MM.1S (cell line): ENCODE measurements at places on chromosomes 5 and 9.

- DNase-seq: no peak
Observed at GRCh38 chr5:55601628-55602027, 66.9 kb upstream of the PLPP1 start.

GRCh38 chr5:53240661-53241060, 131.1 kb upstream of the MOCS2 start:
- no peak for DNase-seq

GRCh38 chr9:12722131-12722530, 28.9 kb downstream of the TYRP1 start:
- DNase-seq: no peak

GRCh38 chr9:107540164-107540561, 50.6 kb upstream of the KLF4 start:
- no peak for DNase-seq

GRCh38 chr9:16417749-16418148, 452.7 kb downstream of the BNC2 start:
- DNase-seq: no peak

DNA sequence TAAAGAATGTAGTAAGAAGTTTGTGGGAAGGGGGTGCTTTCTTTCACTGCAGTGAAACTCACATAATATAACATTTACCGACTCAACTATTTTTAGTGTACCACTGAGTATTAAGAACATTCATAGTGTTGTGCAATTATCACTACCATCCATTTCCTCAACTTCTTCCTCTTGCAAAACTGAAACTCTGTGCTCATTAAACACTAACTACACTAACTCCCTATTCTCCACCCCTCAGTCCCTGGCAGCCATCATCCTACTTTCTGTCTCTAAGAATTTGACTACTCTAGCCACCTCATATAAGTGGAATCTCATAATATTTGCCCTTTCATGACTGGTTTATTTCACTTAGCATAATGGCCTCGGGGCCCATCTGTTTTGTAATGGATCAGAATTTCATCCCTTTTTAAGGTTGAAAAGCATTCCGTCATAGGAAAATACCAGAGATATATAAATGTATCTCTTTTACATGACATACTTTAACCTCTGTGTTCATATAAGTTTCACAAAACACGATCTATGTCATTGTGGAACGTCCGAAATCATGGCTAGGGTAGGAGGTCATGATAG, 56.3 kb upstream of the DIRAS2 start:
- DNase-seq: no peak

DNA sequence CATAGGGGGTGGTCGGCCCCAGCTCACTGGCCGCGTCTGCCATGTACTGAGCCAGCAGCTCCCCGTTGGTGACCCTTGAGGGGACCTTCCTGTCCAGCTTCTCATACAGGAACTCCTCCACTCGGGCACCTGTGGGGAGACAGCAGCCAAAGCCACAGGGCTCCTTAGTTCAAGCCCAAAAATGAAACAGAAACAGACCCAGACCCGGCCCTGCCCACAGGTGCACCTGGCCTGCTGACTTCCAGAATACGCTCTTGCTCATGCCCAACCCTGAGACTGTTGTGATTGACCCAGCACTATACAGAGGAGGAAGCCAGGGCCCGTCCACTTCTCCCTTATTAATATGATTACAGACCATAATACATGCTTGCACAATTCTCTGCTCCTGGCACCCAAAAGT, 7.0 kb downstream of the SH3GLB2 start:
- peak; percentile 96 for DNase-seq
